T-cell (primary cell): ENCODE measurements at places on chromosomes 12 and 14. TPM values are rescaled to one million over a fixed set of nuclear protein-coding genes. Genes with fewer than 3 reads are reported as not detected.
A peak's percentile ranks its signal among the peaks of the same experiment; 100 is the strongest.

The SLC4A8 gene
- total RNA-seq: 0.82 TPM

The AHNAK2 gene
- total RNA-seq: not detected

The CHST11 gene
- 49.8 TPM for total RNA-seq

The CIPC gene
- total RNA-seq: 8.9 TPM

The NGB gene
- total RNA-seq: not detected

The PTPN21 gene
- total RNA-seq: not detected

- no peak for DNase-seq
Measured at GRCh38 chr12:116697305-116697704, 40.6 kb downstream of the SPRING1 start.

GRCh38 chr14:34203251-34203722 lies 252.4 kb upstream of the EGLN3 start:
- DNase-seq: no peak

GRCh38 chr12:9634177-9634803 lies 26.6 kb upstream of the KLRB1 start:
- peak; percentile 76 for DNase-seq

- no peak for DNase-seq
Measured at GRCh38 chr14:89516173-89516572, 99.1 kb upstream of the FOXN3 start.

DNA sequence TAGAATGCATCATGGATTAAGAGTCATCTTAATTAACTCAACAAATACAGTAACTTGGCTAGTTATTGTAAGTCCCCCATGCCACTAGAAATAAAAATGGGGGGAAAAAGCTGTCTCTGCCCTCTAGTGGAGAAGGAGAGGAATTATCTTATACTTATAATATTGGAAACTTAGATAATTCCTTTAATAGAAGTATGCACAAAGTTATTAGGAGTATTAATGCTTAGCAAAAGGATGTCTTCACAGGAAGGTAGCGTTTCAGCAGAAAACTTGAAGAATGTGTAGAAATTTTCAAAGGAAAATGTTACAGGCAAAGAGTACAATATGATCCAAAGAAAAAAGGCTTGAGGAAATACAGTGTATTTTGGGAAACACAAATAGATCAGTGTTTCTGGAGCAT lies 19.8 kb downstream of the OR5AU1 start:
- DNase-seq: no peak

- no peak for DNase-seq
Measured at GRCh38 chr12:1904875-1905274, 13.6 kb downstream of the CACNA2D4 start.

DNA sequence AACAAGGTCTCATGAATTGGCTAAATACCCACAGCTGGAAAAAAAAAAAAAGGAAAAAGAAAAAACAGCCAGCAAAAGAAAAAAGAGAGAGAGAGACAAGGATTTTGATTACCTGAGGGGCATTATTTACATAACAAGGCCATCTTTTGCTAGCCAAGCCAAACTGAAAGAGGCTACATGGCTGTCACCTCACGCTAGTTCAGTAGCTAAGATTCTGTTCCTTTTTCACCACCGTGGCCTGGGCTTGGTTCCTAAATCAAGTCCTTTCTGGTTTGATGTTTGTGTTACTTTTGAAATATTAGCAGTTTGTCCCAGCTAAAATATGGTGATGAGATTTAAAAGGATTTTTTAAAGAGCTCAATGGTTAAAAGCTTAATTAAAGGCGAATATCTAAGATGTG lies 2.0 kb upstream of the SDS start:
- no peak for DNase-seq

- no peak for DNase-seq
Measured at GRCh38 chr12:51973560-51973959, 22.1 kb downstream of the ACVR1B start.

DNA sequence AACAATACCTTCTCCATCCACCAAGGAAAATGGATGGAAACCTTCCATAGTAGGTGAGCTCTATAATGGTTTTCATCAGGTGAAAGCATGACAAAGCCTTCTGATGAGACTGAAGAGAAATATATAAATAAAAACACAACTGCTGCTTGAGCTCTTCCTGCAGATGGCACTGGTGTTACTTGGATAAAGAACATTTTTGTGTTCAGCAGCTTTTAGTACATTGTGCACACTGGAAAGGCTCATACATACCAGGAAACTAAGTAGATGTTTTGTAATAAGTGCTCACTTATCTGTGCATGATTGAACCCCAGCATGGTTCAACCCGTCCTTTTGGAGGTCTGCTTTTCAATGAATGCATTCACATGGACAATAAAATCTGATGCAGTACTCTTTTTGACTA lies 357.3 kb upstream of the MIS18BP1 start:
- no peak for DNase-seq

GRCh38 chr12:62724947-62725451 lies 210.0 kb downstream of the PPM1H start:
- no peak for DNase-seq

DNA sequence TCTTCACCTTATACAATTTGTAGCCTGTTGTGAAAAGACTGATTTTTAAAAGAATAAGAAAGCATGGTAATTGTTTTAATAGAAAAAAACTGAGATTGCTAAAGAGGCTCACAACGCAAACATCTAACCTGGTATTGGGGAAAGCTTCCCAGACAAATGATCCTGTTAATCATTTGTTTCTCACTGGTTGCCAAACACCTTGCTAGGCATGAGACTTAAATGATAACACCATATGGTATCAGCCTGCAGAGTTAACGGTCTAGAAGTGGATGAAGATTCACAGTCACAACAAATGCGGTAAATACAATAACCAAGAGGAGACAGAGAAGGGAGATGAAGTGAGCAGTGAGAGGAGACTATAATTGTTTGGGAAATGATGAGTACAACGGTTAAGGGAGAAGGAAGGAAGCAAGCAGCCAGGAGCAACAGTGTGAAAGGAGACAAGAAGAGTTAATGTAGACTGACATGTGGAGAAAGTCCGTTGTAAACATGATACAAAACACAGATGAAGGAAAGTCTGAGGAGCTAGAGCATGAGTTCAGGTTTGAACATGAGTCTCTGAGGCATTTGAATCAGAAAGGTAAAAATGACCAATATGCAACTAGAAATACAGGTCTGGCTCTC lies 19.8 kb downstream of the GXYLT1 start:
- no peak for DNase-seq

GRCh38 chr14:98498019-98498885 lies 773.7 kb downstream of the BCL11B start:
- no peak for DNase-seq

DNA sequence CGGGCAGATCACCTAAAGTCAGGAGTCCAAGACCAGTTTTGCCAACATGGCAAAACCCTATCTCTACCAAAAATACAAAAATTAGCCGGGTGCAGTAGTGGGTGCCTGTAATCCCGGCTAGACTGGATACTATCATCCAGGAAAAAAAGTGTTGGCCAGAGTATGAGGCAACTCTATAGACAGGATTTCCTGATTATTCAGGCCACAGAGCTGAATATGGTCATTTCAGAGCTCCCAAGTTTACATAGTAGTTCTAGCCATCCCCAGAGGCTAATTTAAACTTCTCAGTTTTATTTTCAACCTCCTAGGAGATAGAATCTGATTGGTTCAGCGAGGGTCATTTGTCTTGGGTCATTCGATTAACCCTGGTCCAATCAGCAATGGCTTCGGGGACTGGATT lies 7.3 kb downstream of the RPGRIP1 start:
- DNase-seq: no peak

GRCh38 chr12:123398550-123399254 lies 14.8 kb downstream of the KMT5A start:
- DNase-seq: no peak

GRCh38 chr14:22163051-22163450 lies 426.0 kb downstream of the DAD1 start:
- no peak for DNase-seq

DNA sequence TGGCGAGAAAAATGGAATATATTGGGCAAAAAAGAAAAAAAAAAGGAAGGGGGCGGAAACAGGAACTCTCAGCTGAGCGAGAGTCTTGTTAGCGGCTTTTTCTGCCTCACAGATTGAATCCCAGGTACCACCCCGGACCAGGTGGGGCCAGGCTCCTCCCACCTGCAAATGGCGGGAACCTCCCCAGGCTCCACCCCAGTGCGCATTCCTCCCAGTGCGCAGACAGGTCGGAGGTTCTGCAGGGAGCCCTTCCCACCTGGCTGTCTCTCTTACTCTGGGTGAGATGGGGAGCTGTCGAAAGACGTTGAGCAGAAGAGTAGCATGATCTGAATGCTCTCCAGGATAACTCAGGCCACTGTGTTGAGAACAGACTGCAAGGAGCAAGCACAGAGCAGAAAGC lies 57.0 kb upstream of the ETV6 start:
- no peak for DNase-seq

- no peak for DNase-seq
Measured at GRCh38 chr14:96917442-96917963, 120.3 kb downstream of the VRK1 start.

- no peak for DNase-seq
Measured at GRCh38 chr14:71658261-71658860, 273.9 kb upstream of the RGS6 start.

DNA sequence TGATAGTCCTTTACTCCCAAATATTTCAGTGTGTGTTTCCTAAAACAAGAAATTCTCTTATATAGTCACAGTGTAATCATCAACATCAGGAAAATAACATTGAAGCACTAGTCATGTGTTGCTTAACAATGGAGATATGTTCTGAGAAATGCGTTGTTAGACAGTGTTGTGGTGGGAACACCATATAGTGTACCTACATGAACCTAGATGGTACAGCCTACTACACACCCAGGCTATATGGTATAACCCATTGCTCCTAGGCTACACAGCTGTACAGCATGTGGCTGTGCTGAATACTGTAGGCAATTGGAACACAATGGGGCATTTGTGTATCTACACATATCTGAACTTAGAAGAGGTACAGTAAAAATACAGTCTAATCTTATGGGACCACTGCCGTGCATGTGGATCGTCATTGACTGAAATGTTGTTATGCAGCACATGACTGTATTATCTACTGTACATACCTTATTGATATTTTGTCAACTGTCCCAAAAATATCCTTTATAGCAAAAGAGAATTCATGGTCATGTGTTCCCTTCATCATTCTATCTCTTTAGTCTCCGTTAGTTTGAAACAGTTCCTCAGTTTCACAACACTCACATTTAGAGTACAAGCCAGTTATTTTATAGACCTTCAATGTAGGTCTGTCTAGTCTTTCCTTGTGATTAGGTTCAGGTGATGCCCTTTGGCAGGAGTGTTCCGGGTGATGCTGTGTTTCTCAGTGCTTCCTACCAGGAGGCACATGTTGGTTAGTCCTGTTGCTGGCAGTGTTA lies 109.7 kb downstream of the SLC25A47 start:
- DNase-seq: no peak

DNA sequence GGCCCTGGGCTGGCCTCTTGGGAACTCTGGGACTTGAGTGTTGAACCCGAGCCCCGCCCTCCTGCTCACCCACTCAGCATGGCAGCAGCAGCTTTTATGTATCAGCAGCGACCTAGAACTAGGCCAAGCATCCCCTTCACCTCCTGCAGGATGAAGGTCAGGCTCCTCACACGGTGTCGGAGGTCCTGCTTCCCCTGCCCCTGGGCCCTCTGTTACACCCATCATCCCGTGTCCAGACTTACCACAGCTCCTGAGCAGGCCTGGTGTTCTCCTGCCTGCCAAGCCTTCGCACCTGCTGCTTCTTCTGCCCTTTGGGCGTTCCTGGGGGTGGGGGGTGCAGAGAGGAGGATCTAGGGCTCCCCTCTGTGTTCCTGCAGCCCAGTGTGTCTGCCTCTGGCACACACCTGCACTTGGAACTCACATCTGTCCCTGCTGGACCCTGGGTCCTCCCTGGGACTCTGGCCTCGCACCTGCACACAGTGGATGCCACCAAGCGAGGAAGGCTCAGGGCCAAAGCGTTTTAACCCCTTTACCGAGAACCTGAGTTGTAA lies 80.3 kb downstream of the PAPOLA start:
- DNase-seq: no peak

- no peak for DNase-seq
Measured at GRCh38 chr12:537772-538171, 78.0 kb downstream of the B4GALNT3 start.

DNA sequence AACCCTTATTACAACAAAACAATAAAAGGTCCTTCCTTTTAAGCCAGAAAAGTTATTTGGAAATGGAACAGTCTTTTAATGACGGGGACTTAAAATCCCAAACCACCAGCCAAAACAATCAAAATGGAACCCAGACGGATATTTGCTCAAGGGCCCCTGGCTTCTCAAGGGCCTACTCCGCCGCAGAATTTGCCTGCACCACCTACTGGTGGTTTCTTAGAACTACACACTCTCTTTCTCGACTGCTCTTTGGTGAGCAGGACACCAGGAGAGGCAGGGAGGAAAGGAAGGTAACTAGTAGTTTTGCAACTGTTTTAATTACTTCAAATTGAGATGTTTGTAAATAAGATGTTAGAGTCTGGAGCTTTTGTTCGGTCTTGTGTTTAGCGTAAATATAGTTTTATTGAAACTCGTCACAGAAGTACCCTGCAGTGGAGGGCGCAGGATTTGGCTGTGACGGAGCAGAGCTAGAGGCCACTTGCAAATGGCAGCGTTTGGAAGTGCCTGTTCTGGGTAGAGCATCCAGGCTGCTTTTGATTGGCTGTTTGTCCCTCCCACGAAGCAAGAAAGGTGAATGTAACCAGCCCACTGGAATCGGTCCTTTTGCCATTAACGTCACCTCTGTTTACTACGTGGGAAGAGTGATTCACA lies 238.5 kb downstream of the CACNA1C start:
- DNase-seq: peak; percentile 11

DNA sequence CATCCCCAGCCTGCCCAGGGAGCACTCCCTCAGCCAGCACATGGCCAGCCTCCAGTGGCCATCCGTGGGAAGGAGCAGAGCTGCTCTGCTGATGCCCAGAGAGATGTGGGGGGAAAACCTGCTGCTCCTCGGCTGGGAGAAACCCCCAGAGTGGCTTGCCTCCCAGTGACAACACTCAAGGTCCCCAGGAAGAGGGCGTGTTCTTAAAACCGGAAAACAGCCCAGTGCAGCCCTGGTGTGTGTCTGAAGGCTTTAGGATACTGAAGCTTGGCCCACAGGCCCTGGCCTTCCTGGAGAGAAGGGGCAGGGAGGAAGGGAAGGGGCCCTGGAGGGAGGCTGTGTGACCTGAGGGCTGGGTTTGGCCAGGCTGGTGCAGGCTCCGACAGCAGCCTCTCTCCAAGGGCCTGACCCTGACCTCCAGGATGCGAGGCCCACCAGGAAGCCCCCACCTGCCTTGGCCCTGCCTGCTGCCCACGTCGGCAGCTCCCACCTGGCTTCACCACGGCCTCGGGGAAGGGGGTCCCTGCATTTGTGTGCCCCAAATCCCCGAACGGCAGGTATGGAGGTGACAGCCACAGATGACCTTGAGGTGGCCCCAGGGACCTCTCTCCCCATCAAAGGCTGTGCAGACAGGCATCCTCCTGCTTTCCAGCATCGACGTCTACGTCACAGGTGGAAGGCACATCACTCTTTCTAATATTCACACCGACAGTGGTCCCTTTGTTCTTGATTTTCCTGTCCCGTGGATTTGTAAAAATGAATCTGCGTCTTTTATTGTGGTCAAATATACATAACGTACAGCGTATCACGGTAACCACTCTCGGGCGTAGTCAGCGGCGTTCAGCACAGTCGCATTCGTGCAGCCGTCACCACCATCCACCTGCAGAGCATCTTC lies 190.0 kb upstream of the C14orf180 start:
- DNase-seq: no peak
